Cortex of kidney (tissue), 1 donor: ENCODE measurements at places on chromosomes 4 and X.

DNA sequence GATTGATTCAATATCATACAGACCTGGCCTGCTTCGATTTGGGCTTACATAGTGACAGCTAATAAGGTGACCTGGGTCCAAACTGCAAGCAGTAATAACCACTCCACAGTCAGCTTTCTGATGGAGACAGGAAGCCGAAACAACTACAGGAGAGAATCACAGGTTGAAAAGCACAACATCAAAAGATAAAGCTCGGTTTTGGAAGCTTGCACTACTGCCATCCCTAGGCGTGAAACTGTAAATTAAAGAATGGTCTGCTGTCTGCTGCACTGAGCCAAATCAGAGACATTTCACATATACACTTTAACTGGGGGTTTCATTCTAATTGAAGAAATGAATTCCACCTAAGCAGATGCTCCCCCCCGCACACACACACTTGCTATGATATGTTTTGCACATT, 116.3 kb downstream of the DHX15 start:
- no peak for DNase-seq

DNA sequence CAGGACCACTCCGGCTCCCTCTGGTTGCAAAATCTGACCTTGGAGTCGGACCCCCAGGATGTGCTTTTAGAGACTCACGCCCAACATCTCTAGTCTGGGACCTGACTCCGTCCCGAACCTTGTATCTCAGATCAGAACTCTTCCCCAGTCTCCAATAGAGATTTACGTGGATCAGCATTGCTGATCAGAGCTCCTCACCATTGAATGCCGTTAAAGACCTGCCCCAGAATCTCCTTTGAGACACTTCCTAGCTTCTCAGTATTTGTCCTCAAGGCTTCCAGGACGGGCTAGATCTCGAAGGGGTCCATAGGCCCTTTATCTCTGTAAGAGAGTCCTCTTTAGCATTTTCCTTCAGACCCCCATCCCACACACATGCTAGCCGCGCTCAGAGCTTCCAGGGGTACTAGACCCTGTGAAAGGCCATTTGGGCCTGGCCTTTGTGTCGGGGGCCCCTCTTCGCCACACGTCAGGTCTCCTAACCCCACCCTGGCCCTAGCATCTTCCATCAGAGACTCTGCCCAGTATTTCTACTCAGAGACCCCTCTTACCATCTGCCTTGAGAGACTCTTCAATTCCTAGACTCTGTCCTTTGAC, 662 bp downstream of the UBA1 start:
- DNase-seq = no peak

GRCh38 chr4:176230836-176231235, 35.5 kb upstream of the SPATA4 start:
- no peak for DNase-seq

- DNase-seq = no peak
Observed at GRCh38 chr4:110970642-110971041, 347.8 kb upstream of the PITX2 start.

- no peak for DNase-seq
Observed at GRCh38 chr4:98394134-98394533, 132.9 kb downstream of the RAP1GDS1 start.

DNA sequence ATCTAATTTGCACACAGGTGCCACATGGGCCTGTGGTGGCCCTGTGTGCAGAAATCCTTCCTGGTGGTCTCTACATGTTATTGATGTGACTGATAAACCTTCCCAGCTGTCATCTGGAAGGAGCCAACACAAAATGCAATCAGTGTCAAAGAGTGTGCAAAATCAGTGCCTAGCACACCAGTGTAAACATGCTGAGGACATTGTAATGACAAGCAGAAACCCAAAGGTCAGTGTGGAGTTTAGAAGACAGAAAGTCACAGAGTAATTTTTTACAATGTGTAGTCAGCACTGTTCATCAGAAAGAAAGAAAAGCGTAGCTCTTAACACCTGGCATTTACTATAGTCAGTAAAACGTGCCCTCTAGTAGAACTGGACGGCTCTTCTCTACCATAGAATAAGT, 50.3 kb downstream of the PHKA2 start:
- DNase-seq = no peak

DNA sequence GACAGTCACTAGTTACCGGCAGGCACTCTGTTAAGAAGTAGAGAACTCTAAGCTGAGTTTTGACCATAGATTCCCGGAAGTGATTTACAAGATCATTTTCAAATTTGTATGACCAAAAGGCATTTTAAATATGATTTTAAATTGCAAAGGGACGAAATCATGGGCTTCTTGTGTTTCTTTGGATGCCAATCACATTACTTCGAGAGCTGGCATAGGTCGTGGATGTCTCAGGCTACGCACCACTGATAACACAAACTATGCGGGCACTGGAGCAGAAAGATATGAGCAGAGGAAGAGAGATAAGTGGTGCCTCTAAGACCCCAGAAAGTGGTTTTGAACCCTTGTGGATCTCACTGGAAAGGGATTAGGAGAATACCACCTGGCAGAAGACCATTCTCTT, 294.2 kb upstream of the FTHL17 start:
- no peak for DNase-seq

DNA sequence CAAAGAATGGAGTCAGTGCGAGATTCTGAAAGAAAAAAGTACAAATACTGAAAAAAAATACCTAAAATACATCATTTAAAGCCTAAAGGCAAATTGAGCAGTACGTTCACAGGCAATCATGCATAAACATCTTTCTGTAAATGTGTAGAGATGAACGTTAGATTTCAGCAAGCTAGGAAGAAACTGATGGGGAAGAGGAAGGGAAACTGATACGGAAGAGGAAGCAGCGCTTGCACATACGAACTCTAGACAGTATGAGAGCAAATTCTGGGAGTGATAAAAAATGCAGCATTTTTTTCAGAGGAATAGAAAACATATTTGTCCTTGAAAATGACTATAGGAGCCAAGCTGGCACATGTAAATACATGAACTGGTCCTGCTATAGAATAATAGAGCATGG, 9.4 kb downstream of the ANKRD50 start:
- no peak for DNase-seq

DNA sequence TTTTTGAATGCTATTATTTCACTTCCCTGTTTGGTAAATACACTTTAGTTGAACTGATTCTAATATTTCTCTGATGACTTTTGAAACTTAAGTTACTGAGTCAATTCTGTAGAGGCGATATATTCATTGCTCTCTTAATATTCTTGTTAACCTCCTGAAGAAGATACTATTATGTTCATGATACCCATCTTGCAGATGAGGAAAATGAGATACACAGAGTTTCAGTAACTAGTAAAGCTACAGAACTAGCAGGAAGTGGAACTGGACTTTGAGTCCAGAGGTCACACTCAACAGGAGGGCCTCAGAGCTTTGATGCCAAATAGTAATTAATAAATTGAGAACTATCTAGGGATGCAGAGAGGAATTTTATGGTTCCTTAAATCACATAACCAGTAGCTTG, 70.0 kb downstream of the PCDH7 start:
- DNase-seq = no peak

GRCh38 chr4:185394568-185395237, 1.0 kb downstream of the LRP2BP start:
- DNase-seq = no peak

DNA sequence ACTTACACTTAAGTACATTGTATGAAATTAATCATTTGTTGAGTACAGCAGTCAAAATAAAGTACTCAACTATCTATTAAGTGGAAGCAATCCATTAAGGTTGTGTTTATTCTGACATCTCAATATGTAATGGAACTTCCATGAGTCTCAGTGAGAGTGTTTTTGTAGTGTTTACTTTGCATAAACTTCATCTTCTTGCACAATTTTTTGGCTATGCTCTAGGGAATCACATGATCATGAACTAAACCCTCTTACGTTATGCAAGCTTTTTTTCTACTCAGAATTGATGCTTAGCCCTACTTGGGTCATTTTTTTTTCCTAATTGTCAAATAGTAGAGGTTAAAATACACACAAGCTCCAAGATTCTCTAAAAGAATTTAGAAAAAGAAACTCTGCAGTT, 21.1 kb upstream of the PIGA start:
- no peak for DNase-seq

- DNase-seq = no peak
Observed at GRCh38 chr4:183175631-183176232, 76.7 kb downstream of the WWC2 start.

- DNase-seq = no peak
Observed at GRCh38 chrX:83819304-83819703, 41.6 kb upstream of the CYLC1 start.

DNA sequence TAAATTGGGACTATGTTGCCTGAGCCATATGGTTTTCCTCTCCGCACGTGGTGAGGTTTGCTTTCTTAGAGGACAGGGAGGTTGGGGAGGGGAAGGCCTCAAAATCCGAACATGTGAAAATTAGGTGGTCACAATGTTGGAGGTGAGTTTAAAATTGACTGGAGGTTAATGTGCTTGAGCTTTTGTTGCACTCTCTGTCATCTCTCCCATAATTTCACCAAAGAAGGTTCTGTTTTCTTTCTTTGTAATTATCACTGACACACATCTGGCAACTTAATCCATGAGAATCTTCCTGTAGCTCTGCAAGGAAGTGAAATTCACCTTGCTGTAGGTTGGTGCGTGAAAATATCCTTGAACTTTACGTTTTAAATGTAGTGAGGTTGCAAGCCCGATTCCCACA, 225.5 kb downstream of the PDGFC start:
- DNase-seq = no peak

DNA sequence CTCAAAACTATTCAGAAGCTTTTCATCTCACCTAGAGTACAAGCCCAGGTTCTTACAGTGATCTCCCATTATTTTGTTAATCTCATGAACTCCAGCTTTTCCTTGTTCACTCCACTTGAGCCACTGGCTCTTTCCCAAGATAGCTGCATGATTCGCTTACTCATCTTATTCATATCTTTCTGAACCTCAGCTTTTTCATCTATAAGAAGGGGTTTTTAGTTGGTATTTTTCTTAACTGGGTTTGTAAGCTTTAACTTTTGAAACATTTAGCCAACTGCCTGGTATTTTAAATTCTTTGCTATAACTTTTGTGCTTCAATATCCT, 24.0 kb downstream of the GIMD1 start:
- DNase-seq = no peak

DNA sequence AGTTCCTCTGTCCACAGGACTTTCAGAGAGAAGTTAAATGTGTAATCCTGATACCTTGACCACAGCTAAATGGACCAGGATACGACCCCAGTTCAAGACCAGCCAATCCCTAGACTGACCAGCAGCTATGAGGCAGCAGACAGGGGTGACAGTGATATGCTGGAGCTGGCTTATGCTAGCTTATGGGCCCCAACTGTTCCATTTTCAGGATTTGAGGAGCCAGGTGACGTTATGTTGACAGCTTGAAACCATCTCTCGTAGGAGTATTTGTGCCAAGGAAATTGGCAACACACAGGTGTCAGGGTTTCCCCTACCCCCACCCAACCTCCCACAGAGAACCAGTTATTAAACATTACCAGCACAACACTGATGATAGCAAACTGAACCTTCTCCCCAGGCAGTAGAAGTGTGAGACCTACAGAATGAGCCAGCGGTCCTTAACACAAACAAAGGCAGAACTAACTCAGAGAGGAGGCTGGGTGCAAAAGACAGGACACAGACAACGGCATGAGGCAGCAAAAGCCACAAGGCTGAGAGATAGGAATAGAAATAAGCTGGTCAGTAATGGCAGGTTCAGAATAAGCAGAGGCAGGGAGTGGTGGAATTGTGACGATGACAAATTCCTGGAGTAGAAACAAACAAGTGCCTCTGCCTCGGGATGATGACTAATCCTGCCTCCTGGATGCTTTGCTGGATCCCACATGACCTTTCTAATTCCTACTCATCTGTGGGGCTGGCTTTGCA, 85.6 kb upstream of the CPEB2 start:
- DNase-seq = no peak

- DNase-seq = no peak
Observed at GRCh38 chr4:66564901-66565651, 894.8 kb upstream of the EPHA5 start.

GRCh38 chr4:120694973-120695372, 227.6 kb downstream of the PRDM5 start:
- no peak for DNase-seq

DNA sequence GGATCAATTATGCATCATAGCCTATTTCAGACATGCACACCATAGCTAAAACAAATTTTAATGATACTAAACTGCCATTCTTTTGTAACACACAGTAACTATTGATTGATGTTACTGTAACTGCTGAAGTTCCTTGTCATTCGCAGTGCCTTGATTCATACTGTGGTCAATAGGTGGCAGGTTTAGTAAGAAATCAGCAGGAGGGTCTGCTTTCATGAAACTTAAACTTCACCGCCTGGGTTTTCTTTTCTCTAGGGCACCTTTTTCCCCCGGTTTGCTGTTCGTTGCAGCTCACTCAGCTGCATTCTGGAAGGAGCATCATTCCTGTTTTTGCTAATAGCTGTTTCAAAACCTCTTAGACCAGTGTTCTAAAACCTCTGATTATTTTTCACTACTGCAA, 88.1 kb downstream of the RPA4 start:
- DNase-seq = no peak

DNA sequence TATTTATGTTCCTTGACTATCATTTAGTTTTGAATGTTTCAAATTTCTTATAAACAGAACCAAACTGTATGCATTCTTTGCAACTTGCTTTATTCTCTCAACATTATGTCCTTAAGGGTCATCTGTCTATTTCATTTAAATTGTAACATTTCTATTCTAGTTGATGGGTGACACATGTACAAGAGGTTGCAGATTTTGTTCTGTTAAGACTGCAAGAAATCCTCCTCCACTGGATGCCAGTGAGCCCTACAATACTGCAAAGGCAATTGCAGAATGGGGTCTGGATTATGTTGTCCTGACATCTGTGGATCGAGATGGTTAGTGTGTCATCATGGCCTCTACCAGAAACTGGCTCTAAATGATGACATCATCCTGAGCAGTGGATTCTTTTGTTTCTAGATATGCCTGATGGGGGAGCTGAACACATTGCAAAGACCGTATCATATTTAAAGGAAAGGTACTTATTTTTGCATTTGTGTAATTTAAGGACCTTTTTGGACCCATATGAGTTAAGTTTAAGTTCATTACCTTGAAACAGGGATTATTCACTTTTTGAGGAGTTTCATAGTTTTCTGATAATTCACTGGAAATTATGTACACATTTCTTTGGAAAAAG, 6.1 kb downstream of the LIAS start:
- no peak for DNase-seq

- DNase-seq = no peak
Observed at GRCh38 chrX:71638409-71638808, 20.1 kb upstream of the CXCR3 start.

- DNase-seq = no peak
Observed at GRCh38 chr4:154566639-154567204, 3.9 kb downstream of the FGB start.

- no peak for DNase-seq
Observed at GRCh38 chr4:69909195-69909594, 21.7 kb upstream of the CSN1S1 start.

DNA sequence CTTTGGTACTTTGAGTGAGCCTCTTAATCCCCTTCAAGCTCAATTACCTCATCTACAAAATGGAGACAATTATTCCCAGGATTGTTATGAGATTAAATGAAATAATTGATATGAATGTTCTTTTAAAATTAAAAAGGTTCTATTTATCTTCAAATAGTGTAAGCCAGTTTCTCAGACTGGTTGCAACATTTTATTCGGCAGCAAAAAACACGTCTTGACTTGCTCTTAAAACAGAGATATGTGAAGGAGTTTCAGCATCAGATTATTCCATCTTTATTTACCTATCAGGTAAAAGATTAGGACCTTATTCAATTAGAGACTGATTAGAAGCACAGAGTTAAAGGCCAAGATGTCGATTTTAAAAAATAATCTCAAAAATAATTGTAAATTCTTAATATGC, 10.5 kb downstream of the NDNF start:
- no peak for DNase-seq

GRCh38 chrX:71652405-71652804, 14.9 kb upstream of the LOC101059915 start:
- DNase-seq = no peak
